ENCODE measurements at places on chromosomes 4 and X. TPM values are rescaled to one million over a fixed set of nuclear protein-coding genes. Genes with fewer than 3 reads are reported as not detected.
A peak's percentile ranks its signal among the peaks of the same experiment; 100 is the strongest.

DNA sequence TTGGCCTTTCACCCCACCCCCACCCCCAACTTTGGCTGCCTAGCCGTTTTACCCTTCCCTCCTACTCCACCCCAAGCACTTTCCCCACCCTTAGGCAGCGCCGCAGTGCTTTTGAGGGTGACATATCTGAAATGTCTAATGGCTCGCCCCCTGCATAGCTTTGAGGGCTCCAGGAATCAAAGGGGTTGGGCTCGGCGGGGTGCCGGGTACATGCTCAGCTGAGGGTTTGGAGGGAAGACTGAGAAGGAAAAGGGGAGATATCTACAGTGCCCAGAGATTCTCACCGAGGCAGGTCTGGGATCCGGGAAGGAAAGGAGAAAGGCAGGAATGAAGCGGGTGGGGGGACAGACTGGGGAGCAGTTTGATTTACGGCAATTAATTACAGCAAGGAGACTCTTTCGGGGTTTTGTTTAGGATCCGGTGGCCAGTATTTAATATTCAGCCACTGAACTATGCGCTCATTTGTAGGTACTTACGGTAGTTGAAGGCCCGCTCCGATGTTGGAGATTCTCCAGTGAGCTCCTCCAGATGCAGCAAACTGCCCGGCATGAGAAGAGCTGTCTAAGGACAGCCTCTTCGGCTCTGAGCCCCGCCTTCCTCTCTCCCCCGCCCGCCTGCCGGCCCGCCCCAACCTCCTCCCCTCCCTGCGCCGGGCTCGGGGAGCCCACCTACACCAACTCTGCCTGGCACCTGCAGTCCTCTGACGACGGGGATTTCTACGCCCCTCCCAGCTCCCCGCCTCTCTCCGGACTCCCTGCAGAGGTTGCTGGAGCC lies at the start of gene IGSF1:
Gene IGSF1, minus strand, starts transcription at position 569 of the 774 bp plus-strand sequence. CDS start 2,632 bp downstream, outside the sequence.
- peak; percentile 47 for DNase-seq

DNA sequence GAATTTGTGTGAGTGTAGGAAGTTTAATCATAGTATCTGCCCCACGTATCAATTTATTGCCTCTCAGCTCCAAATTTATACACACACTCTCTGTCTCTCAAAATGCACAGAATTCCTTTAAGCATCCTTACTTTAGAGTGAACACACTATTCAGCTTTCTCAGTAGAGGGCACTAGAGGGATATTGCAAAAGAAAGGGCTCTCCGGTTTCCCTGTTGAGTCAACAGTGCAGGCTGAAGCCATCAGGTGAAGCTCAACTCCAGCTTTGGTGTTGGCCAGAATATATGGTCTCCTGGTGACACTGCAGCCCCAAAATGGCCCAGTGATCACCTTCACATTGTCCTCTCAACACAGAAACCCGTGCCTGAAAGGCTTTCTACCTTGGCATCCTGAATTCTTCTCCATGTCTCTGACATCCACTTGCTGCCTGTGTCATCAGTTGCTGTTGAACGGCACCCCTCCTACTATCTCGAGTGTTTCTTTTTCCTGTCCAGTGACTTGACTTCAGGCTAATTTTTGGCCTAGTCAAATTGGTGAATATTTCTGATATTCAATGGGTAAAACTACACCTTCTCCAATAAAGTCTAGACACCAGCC lies 670.5 kb downstream of the GABRG1 start:
- no peak for DNase-seq

DNA sequence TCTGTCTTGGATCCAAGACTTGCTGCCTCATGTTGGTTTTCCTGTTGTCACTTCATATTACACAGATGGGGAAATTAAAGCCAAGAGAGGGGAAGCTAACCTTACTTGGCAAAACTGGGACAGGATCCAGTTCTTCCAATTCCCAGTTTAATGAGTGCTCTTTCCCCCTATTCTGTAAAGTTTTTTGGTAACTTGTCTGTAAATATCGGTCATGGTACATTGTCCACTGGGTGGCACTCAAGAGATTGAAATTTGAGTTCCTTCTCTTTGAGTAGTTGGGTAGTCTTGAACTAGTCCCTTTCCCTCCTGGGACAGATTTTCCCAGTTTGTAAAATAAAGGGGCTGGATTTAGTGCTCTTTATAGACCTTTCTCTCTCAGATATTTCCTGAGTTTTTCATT lies 12.4 kb upstream of the EOLA2 start:
- DNase-seq, result no peak

- no peak for DNase-seq
These were observed 67.9 kb upstream of the STK26 start for GRCh38 chrX:131955099-131955777.

DNA sequence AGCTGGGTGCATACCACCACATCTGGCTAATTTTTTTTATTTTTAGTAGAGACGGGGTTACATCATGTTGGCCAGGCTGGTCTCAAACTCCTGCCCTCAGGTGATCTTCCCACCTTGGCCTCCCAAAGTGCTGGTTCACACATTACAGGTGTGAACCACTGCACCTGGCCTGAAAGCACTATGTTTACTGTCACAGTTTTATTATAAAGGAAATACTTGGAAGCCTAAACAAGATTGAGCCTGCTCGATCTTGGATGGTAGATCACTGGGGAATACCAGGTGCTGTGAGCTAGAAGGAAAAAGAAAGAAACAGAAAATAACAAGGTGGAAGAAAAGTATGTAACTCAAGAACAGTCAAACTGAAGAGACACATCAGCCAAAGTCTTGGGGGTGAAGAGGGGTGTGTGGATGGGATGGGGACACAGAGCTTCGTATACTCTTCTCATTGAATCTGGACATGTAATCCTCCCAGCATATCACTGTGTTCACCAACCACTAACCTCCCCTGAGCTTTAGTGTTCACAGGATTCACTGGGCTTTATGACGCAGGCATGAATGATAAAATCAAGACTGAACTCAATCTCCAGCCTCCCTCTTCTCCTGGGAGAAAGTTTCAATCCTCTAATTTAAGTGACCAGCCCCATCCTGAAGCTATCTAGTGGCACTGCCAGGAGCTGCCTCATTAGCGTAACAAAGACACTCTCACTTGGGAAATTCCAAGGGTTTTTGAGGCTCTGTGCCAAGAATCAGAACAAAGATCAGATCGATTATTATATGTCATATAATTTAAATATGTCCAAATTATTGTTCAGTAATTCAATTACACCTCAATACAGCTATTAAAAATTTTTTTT lies 40.9 kb downstream of the PDS5A start:
- DNase-seq, result no peak

DNA sequence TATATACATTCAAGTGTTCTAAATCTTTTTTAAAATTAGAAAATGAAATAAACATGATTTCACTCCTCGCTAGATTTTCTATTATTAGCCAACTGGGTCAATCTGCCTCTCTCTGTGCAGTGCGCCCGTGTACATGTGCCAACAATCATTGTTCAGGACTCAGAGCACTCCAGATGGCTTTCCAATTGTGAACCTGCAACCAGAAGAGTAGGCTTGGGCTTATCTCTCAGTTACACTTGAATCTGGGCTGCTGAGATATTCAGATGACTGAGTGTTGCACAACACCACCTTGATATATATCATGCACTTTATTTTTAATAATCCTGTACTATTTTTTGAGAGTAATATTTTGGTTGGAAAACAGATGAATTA lies 184.0 kb upstream of the FSTL5 start:
- DNase-seq, result peak; percentile 34

GRCh38 chr4:41209187-41209586 lies 5.2 kb downstream of the APBB2 start:
- DNase-seq, result no peak

GRCh38 chr4:11847167-11847566 lies 418.5 kb upstream of the HS3ST1 start:
- no peak for DNase-seq

- no peak for DNase-seq
These were observed 355.7 kb upstream of the NOCT start for GRCh38 chr4:138659812-138660316.

GRCh38 chrX:95290455-95290854 lies 1394.2 kb upstream of the DIAPH2 start:
- no peak for DNase-seq

GRCh38 chrX:40009462-40009851 lies 88.3 kb downstream of the BCOR start:
- DNase-seq, result no peak

- no peak for DNase-seq
These were observed 76.3 kb upstream of the ADRA2C start for GRCh38 chr4:3689576-3690550.

DNA sequence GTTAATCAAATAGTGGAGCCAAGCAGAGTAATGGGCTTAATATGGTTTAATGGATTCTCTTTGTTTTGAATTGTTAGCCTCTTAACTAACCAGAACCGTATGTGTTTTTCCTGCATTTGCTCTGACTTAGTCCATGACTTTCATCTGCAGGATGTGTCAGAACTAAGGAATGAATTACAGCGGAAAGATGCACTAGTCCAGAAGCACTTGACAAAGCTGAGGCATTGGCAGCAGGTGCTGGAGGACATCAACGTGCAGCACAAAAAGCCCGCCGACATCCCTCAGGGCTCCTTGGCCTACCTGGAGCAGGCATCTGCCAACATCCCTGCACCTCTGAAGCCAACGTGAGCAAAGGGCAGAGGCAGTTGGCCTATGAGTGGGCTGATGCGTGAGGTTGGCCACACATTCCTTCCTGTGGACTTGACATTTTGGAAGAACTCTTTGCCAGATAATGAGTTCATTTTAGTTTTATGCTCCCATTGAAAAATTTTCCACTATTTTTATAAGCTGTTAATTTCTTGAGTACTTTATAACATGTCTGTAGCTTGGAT lies 9.1 kb downstream of the MED28 start:
- DNase-seq, result no peak

GRCh38 chrX:64394874-64395567 lies at the start of gene MTMR8:
Gene MTMR8, minus strand, starts transcription at chrX:64395452. Its CDS starts 89 bp downstream, at chrX:64395363.
- DNase-seq, result peak; percentile 79

DNA sequence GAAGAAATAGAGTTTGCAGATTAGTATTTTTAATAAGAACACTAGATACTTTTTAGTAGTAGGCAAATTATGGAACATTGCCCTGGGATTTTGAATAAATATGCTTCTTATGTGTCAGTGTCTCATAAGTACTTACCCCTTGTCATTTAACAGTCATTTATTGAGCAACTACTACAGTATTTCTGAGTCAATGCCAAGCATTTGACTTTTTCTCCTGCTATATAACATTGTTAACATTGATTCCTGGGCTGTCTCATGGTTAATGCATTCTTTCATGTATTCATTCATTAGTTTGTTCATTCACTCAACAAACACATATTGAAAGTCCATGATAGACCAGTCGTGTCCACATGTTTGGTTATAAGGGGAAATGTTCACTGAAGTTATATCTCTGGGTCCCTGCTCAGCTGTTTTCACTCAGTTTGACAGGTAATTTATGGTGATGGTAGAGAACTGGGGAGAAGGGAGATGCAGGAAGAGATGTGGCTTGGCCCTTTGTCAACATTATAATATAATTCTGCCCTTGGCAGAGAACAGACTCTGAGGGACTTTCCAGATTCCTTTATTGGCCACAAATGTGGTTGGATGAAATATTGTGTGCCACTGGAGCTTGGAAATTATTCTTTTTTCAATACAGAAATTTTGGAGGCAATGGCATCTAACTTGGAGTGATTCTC lies 49.8 kb downstream of the OSTC start:
- DNase-seq, result no peak

GRCh38 chr4:139177049-139177868 lies at the start of gene ELF2:
Gene ELF2, minus strand, starts transcription at chr4:139177218. Its CDS starts 39,517 bp downstream, at chr4:139137701.
- peak; percentile 95 for DNase-seq

GRCh38 chrX:68424719-68425118 lies 8.6 kb downstream of the OPHN1 start:
- DNase-seq, result no peak

GRCh38 chr4:169604131-169604900 lies 8.1 kb downstream of the NEK1 start:
- DNase-seq, result no peak

- DNase-seq, result no peak
These were observed 92.6 kb downstream of the CCSER1 start for GRCh38 chr4:90219822-90220221.

- DNase-seq, result no peak
These were observed 66.8 kb upstream of the AFAP1 start for GRCh38 chr4:8006471-8006870.

- DNase-seq, result no peak
These were observed 219.4 kb upstream of the ZC4H2 start for GRCh38 chrX:65195621-65196020.

DNA sequence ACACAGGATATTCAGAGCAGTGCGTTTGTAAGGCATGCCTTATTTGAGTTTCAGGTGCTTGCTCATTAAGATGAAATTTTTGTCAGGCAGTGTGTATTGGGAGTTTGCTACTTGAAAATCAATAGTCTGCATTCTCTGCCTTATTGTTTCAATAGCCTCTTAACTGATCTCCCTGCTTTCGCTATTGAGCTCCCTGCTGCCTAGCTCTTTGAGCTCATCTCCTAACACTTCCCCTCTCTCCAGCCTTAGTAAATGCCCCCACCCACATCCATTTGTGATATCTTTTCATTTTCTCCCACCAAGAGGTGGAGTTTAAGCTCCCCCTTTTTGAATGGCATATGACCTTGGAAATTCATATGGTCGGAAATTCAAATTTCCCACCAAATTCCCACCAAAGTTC lies 256.6 kb downstream of the IL1RAPL1 start:
- DNase-seq, result no peak

DNA sequence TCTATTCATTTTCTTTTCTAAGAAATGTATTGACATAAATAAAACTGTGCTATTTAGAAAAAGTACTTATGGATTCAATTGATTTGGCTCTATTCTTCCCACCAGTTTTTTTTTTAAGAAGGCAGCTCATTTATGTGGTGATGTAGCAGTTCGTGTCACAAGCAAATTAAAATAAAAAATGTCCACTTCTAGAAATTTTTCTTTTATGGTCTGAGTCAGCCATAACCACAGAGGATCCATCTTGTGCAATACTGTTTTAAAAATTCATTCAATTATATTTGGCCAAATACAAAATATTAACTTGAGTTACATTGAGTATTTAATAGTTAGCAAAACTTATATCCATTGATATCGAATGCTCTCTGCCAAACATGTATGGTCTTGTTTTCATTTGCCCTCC lies 207.9 kb upstream of the FAT1 start:
- DNase-seq, result no peak

DNA sequence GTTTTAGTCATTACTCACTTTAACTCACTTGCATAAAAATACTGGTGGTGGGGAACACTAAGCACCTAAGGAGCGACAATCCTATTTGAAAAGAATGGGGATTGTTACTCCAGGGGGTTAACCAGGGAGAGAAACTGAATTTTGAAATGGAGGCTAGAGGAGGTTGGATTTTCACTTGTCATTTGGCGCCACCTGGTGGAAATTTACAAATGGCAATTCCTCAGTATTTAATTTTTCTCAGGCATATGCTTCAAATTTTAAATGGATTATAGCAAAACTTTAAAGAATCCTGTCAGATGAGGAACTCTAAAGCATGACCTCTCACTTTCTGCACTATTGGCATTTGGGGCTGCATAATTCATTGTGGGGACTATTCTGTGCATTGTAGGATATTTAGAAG lies 2.7 kb upstream of the GEMIN8 start:
- peak; percentile 35 for DNase-seq

TRIM2 gene
- 19.8 TPM for total RNA-seq

ITM2A gene
- total RNA-seq, result 168 TPM

TBC1D9 gene
- total RNA-seq, result 15.6 TPM

NIPAL1 gene
- 1.5 TPM for total RNA-seq

CSAG3 gene
- total RNA-seq, result not detected

RHOXF2B gene
- not detected for total RNA-seq

NEUROG2 gene
- total RNA-seq, result not detected

Measured in left cardiac atrium (tissue), 4 donors.